Suppressor macrophage (primary cell): ENCODE measurements at places on chromosomes 13 and 19.

DNA sequence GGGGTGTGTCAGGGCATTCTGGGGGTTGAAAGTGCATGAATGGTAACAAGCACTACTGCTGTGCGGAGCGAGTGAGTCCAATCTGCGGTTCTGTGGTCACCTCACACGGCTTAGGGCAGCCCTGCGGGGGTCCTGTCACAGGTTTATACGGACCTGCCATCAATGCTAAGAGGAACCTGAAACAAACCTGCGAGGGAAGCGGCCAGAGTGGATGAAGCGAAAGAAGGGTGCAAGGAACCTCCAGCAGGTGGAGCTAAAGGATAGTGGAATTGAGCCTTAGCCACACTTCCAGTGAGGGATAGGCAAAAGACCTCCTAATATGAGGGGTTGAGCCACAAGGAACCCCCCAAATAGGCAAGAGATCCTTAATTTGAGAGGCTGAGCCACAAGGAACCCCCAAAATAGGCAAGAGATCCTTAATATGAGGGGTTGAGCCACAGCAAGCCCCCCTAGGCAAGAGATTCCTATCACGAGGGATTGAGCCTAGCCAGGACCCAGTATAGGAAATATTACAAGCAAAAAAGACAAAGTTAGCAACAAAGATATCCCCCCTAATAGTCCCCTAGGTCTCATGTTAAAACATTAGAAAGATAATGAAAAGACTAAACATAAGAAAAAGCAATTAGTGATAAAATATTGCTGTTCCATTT is 6.3 kb upstream of the ZNF69 start:
- DNase-seq: peak; percentile 78

- no peak for DNase-seq
These were observed 11.3 kb upstream of the INSL3 start for GRCh38 chr19:17832443-17833208.

- no peak for DNase-seq
These were observed 81.1 kb downstream of the GADD45B start for GRCh38 chr19:2557093-2557440.

DNA sequence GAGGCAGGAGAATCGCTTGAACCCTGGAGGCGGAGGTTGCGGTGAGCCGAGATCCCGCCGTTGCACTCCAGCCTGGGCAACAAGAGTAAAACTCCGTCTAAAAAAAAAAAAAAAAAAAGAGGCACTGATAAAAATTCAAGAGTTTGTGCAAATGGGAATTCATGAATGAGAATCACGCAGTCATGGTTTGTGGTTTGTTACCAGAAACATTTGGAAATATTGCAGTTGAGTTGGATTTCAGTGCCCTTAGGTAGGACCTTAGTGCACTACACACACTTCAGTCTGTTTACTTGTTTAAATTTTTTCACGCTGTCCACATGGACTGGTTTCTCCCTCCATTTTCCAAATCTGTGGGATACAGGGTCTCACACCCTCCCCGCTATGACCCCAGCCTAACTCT is 28.4 kb downstream of the ZNF844 start:
- no peak for DNase-seq

- DNase-seq: no peak
These were observed 17.3 kb downstream of the BICRA start for GRCh38 chr19:47626238-47626637.

DNA sequence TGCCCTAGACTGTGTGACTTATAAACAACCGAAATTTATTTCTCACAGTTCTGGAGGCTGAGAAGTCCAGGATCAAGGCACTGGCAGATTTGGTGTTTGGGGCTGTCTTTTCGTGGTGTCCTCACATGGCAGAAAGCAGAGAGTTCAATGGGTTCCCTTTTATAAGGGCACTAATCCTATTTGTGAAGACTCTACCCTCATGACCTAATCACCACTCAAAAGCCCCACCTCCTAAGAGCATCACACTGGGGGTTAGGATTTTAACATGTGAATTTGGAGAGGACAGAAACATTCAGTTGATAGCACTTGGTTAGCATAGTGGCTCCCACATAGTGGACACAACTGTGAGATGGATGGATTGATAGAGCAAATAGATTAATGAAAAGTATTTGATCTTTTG is 21.5 kb upstream of the GPR18 start:
- no peak for DNase-seq

- peak; percentile 49 for DNase-seq
These were observed 25.0 kb downstream of the ERCC5 start for GRCh38 chr13:102870677-102871415.
